ENCODE measurements at places on chromosomes 4 and X. TPM values are rescaled to one million over a fixed set of nuclear protein-coding genes. Genes with fewer than 3 reads are reported as not detected.
A peak's percentile ranks its signal among the peaks of the same experiment; 100 is the strongest.

The SLC16A2 gene
- 22.9 TPM for total RNA-seq

The RAB33A gene
- total RNA-seq = 3.6 TPM

The CT45A1 gene
- not detected for total RNA-seq

The TMEM175 gene
- total RNA-seq = 39.7 TPM

The JAKMIP1 gene
- total RNA-seq = not detected

The SPIN4 gene
- total RNA-seq = 7.4 TPM

The KIAA1210 gene
- total RNA-seq = not detected

The CXCR3 gene
- total RNA-seq = not detected

- no peak for DNase-seq
Observed at GRCh38 chrX:679291-679979, 48.8 kb downstream of the SHOX start.

DNA sequence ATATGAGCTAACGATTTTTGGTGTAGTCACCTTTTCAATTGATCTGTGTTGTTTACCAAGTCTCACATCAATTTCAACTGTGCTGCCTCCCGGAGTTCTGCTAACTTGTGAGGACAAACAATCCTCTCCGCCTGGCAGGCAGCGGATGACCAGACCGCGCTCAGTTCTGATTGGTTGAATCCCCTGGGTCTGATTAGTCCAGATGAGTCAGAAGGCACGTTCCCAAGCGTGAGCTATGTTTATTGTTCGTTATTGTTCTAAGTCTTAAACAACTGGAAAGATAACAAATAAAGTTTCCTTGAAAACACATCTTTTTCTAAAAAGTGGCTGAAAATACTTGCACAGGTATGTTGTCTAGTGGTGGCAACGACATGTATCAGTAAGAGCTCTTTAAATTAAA is 37.9 kb upstream of the TRPC3 start:
- no peak for DNase-seq

DNA sequence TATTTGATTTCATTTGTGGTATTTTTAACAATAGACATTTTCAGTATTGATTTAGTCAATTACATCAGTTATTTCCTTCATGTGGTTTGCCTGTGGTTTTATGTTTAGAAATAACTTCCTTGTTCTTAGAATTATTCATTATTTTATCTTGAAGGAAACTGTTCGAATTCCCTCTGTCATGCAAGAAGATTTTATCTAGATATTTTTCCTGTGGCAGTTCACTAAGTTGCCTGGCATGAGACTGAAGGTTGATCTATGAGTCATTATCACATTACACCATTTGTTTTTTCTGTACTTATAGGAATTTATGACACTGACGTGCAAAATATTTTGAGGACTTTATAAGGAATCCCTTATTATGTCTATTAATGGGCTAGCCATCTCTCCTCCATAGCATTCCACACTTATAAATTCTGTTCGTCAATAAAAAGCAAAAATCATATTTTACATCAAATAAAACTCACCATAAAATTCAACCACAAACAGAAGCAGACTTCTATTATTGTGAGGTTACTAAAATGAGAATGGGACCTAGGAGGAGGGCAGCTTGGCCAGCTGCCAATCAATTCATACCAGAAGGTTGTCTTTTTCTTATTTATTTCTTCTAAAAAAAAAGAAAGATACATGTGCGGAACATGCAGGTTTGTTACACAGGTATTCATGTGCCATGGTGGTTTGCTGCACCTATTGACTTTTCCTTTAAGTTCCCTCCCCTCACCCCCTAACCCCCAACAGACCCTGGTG is 179.0 kb downstream of the KCNIP4 start:
- no peak for DNase-seq

- no peak for DNase-seq
Observed at GRCh38 chrX:126770179-126770578, 49.4 kb upstream of the PRR32 start.

GRCh38 chrX:3377560-3377959 is 31.1 kb upstream of the MXRA5 start:
- DNase-seq = no peak

DNA sequence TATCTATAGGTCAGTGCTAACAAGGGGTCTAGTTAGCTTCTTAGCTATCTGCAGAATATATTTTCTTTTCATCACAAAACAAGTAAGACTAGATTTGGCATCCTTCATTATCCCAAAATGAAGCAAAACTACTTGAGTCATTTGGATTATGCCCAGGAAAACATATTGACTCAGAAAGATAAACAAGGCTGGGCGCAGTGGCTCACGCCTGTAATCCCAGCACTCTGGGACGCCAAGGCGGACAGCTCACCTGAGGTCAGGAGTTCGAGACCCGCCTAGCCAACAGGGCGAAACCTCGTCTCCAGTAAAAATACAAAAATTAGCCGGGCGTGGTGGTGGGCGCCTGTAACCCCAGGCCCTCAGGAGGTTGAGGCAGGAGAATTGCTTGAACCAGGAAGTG is 18.0 kb upstream of the MND1 start:
- DNase-seq = no peak

- no peak for DNase-seq
Observed at GRCh38 chr4:107255596-107255995, 219.5 kb upstream of the DKK2 start.

GRCh38 chr4:163614866-163615265 is 120.4 kb downstream of the TMA16 start:
- DNase-seq = no peak

GRCh38 chrX:124504111-124504983 is 158.0 kb downstream of the SH2D1A start:
- no peak for DNase-seq

DNA sequence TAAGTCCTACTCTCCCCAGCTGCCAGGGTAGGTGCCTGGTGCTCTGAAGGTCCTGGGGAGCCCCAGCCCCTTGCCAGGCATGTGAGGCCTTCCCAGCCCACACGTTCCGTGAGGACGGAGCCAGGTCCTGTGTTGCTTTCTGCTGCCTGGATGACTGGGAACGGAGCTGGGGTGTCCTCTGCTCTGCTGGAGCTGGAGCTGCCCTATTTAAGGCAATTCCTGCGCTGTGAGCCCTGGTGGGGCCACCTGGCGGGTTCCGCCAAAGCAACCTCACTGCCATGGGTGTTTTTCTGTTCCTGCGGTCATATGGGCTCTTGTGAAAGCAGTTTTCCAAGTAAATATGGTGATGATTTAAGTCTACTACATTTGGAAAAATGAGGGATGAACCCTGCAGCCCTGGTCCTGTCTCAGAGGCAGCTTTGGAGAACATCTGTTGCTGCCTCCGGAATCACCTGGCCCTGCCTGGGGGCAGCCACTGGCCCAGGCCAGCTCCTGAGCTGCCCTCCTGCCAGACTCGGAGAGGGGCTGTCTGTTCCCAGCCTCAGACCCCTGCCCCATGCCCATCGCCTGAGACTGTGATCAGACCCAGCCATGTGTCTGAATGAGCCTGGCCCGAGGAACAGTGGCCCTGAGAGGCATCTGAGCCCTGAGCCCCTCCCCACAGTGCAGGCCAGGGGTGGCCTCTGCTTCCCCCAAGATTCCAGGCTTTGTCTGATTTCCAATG is 33.2 kb downstream of the FGFRL1 start:
- no peak for DNase-seq

DNA sequence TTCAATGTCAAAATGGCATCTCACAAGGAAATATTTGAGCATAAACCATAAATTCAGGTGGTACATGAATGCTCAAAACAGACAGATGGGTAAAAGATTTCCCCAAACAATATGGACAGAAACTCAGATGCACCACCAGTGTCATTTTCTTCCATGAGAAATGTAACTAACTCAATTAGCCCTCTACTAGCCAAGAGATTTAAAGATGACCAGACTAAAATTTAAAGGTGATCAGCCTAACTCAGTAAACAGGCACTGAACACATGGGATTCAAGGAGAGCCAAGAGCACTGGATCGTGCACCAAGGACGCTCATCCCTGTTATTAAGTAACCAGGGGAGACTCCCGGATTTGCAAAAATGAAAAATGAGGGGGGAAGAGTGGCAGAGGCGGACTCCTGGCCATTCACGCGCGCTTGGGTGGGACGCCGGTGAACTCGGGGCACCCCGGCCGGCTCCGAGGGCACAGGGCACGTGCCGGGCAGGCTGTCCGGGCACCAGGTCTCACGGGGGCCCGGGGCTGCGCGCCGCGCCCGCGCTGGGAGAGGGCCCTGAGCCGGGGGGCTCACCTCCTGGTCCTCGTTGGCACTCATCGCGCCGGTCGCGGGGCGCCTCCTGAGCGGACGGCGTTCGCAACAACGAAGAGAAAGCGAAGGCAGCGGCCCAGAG is 490 bp downstream of the RWDD4 start:
- DNase-seq = no peak

DNA sequence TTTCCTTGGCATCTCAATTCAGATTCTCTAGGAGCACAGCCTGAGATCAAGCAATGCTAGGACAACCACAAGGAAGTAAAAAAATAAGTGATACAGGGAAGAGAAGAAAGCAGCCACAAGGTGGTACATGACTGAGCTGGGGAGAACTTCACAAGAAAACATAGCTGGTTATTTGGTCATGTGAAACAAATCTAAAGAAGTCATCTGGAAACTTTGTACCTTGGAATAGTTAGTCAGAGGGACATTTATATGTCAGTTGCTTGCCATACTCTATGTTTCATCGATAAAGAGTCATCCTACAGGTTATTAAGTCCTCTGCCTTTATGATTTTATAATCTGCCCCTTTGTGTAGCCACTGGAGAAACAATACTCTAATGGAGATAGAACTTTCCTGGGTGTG is 575.1 kb downstream of the IL15 start:
- DNase-seq = no peak

- DNase-seq = peak; percentile 23
Observed at GRCh38 chr4:184359888-184360287, 114.5 kb downstream of the IRF2 start.

DNA sequence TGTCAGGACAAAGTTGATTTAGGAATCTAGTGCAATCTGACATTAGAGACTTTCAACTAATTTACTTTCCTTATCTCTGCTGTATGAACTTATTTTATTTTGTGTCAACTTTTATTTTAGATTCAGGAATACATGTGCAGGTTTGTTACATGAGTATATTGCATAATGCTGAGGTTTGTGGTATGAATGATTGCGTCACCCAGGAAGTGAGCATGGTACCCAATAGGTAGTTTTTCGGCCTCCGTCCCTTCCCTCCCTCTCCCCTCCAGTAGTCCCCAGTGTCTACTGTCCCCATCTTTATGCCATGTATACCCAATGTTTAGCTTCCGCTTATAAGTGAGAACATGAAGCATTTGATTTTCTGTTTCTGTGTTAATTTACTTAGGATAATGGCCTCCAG is 68.7 kb upstream of the TEX13D start:
- DNase-seq = no peak

DNA sequence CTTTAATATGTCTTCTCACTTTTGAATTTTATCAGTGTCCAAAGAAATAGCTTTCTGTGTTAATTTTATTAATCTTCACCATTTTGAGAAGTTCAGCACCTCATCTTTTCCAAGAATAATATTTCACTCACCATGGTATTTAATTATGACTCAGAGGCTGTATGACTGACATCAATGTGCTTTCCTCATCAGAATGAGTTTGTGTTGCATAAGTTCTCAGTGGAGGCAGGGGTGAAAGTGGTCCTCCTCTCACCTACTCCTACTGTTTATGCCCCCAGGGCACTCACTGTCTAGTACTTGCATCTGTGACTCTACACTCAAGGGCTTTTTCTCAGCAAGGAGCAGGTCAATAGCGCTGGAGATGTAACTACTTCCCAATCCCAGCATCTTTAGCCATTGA is 905.3 kb upstream of the INTU start:
- no peak for DNase-seq

DNA sequence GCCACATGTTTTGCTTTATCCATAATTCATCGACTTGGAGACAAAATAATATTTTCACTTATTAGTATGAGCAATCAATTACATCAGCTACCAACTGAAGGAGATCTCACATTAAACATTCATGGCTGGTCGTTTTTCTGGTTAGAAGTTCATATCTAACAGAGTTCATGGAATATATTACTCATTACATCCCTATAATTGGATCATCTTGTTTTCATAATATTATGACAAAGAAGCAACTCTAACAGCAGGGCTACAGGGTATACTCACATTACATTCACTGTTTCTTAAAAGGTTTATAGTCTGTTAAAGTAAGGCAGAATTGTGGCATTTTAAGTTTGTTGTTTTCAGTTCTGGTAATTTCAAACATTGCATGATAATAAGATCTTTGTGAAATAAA is 33.0 kb downstream of the GSTCD start:
- DNase-seq = no peak

DNA sequence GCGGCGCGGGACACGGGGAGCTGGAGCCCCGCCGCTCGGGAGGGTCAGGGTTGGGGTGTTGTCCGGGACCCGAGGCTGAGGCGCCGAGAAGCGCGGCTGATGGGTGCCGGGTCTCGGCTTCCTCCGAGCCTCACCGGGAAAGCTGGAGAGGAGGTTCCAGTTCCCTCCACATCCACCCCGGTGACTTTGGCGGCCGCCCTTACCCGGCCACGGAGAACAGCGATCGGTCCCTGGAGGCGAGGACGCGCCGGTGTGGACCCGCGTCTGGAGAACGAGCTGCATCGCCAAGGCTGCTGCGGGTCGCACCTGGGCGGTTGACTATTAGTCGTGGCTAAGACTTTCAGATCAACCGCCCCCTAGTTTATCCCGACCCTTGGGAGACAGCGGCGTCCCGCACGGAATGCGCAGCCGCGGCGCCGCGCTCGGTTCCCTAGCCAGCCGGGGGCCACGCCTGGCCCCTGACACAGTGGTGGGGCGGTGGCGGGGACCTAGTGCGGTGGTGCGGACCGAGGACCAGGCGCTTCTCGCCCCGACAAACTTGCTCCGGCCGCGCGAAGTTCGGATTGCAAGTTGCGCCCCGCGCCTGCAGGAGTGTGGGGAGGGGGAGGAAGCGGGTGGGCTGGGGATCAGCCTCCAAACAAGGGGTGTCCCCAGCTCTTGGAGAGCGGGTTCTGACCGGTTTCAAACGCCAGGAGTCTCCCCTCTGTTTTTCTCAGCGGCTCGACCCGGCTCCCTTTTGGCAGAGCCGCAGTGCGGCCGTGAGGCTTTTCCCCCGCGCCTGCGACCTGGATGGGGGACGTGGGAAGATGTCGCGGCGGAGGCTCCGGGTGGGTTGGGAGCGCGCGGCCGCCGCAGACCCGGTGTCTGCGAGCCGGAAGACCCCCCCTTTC is 568 bp downstream of the FHDC1 start:
- DNase-seq = no peak

- no peak for DNase-seq
Observed at GRCh38 chrX:47849778-47850177, 13.1 kb downstream of the ZNF81 start.
